NCI-H1694 (cell line): ENCODE measurements at places on chromosomes 6 and 20.

DNA sequence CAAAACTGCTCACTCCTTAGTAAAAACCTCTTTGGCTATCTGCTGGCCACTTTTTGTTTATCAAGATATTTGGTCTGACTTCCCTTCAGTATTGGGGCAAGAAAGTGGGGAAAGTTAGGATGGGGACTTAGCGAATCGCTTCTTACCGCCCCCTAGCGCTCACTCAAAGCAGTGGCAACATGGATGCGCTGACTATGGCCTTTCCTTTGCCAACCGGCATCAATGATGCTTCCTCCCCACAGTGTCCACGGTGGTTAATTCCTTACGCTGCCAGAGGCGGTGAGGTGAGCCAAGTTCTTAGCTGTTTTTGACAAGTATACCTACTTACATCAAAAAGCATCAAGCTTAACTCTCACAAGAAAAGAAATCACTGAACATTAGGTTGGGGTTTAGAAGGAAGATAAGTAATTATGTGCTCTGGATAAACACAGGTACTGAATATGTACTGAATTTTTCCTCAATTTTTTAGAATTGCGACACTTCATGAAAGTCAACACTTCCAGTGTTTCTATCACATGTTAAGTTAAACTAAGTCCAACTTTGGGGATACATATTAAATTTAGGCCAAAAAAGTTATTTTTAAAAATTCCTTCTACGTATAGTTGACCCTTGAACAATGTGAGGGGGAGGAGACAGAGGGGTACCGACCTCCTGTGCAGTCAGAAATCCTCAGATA, 86.7 kb downstream of the GMDS start:
- DNase-seq: no peak

- DNase-seq: no peak
Measured at GRCh38 chr6:12361042-12361765, 71.0 kb downstream of the EDN1 start.

- no peak for DNase-seq
Measured at GRCh38 chr6:25404091-25404490, 124.9 kb downstream of the CARMIL1 start.

DNA sequence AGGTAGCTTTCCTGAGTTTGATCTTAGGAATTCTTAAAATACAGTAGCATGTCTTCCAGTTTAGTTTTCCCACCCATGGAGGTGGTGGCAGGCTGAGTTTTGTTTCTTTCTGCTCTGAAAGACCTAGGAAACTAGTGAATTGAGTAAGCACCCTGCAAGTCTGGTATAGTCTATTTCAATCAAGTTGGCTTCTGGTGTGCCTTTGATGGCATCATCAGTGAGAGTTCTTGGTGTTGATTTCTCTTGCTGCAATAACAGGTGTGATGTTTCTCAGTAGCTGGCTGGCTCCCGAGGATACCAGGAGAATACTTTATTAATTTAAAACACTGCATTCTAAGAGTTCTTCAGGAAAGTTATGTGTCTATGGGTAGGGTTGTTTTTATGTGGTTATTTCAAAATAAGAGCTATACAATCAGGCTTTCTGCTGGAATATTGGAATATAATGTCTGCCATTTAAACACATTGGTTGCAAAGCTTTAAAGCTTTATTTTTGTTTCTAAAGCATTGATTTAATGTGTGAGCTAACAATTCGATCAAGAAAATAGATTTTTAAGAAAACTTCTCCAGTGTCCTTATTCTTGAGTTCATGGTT, 19.0 kb downstream of the VAPB start:
- DNase-seq: no peak

DNA sequence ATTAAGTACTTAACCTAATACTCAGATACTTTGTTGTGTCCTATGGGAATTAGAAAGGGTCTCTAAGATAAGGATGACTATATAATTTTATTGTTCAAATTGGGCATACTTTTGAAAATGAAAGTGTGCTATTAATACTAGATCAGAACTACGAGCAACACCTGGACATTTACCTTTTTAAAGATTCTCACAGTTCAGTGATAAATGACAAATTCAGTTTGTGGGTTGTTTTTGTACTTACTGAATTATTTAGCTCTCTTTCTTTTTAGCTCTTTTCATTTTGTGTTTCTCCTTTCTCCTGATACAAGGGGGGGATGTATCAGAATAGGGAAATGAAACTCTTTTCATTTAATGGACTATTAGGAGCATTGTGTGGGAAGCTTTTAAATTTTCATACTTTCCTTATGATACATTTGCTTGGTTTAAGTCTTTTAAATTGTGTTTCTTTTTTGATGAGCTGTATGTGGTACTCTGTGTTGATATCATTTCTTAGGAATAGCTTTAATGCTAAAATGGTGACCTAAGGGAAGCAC, 47.5 kb downstream of the PHF3 start:
- no peak for DNase-seq

DNA sequence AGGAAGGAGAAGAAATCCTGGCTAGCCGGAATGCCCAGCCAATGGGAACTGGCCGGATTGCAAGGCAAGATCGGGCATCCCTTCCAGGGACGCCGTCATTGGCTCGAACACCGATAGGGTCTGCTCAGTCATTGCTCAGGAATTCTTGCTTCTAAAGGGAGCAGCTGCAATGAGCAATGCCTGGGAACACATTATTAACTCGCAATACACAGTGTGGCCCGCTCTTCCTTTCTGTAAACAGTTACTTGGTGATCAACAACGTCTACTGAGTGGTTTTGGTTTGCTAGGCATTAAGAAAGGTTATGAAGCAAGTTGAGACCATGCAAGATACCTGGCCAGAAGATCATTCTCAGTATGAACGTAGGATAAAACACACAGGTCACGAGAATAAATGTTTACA, 165.4 kb upstream of the CITED2 start:
- DNase-seq: no peak

GRCh38 chr6:147400968-147401367, 107.5 kb upstream of the SAMD5 start:
- DNase-seq: no peak

GRCh38 chr6:124780623-124781022, 181.6 kb upstream of the RNF217 start:
- no peak for DNase-seq

- DNase-seq: peak; percentile 79
Measured at GRCh38 chr6:112180095-112180820, 74.1 kb downstream of the LAMA4 start.

- DNase-seq: no peak
Measured at GRCh38 chr6:83917001-83917400, 57.5 kb downstream of the CYB5R4 start.

- no peak for DNase-seq
Measured at GRCh38 chr6:132465530-132466485, 47.1 kb downstream of the STX7 start.

DNA sequence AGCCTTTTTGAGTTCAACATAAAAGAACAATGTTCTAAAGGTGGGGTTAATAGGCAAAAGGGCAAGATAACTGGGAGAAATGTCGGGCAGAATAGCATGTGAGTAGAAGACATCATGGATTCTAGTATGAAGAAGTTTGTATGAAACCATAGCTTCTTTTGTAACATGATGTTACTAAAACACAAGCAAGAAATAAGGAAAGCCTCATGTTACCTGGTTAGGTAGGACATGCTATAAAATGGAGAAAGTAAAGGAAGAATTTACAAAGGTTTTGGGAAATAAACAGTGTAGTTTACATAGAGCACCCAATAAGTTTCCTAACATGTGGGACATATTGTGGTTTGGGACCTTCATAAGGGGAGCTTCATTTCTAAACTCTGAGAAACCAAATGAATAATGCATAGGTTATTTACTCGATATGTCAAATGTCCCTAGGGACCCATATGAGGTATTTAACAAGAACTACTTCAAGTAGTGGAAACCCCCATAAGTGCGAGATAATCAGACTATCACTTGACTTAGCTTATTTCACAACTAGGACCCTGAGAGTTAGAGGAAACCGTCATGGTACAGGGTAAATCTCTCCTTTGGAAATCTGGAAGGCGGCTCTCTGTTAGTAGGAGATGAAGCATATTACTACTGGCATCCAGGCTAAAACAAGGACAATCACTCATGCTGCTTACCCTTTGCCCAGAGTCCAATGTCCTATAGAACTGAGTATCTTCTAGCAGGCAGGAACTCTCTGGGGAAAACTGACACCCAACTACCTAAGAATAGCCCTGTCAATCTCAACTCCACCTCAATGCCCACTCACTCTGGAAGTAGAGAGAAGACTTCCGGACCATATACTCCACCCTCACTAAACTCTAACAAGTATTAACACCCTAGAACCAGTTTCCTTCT, 57.5 kb downstream of the ILRUN start:
- no peak for DNase-seq

DNA sequence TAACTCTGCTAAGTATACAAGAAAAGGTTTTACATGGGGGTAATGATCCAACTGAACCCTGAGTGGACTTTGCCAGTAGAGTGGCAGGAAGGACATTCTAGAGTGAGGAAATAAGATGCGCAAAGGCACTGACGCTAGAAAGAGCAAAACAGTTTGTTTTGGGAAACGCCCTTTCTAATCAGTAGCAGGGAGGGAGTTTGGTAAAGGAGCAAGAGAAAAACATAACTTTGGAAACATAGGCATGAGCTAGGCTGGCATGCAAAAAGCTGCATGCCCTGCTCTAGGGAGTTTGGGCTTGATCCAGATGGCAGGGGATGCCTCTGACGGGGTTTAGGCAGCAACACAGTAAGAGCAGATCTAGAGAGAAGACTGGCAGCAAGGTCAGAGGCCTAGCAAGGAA, 135.2 kb downstream of the DST start:
- no peak for DNase-seq

- DNase-seq: no peak
Measured at GRCh38 chr20:2745060-2745910, 52.7 kb downstream of the EBF4 start.

- DNase-seq: no peak
Measured at GRCh38 chr6:13710552-13711323, 897 bp downstream of the RANBP9 start.

GRCh38 chr6:33017694-33018353, 8.4 kb upstream of the HLA-DOA start:
- DNase-seq: no peak

GRCh38 chr6:38032797-38033196, 213.3 kb downstream of the ZFAND3 start:
- DNase-seq: no peak

GRCh38 chr6:28789553-28790083, 134.2 kb downstream of the TRIM27 start:
- peak; percentile 61 for DNase-seq

DNA sequence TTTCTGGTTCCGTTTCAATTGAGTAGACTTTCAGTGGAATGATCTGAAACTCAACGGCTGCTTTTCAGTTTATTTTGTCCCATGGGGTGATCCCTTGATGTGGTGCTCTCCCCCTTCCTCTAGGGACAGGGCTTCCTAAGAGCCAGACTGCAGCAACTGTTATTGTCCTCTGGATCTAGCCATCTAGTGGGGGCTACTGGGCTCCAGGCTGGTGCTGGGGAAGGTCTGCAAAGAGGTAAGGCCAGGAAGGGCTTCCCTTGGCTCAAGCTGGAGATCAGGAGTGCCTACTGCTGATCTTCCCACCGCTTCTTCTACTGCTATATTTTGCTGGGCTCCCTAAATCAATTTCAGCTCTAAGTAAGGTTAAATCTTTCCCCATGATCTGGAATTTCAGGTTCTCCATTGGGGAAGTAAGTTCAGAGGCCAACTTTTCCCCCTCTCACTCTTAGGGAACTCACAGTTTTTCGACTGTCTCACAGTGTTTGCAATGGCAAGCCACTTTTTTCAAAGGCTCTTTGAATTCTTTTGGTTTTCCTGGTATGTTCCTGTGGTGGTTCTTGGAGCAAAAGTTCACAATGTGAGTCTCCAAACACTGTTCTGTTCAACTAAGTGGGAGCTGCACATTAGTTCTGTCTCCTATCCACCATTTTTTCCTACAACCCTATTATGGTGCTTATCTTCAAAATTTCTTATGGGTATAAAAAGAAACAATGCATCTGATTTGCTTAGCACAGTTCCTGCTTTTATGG, 286.2 kb upstream of the EXOC2 start:
- DNase-seq: no peak

DNA sequence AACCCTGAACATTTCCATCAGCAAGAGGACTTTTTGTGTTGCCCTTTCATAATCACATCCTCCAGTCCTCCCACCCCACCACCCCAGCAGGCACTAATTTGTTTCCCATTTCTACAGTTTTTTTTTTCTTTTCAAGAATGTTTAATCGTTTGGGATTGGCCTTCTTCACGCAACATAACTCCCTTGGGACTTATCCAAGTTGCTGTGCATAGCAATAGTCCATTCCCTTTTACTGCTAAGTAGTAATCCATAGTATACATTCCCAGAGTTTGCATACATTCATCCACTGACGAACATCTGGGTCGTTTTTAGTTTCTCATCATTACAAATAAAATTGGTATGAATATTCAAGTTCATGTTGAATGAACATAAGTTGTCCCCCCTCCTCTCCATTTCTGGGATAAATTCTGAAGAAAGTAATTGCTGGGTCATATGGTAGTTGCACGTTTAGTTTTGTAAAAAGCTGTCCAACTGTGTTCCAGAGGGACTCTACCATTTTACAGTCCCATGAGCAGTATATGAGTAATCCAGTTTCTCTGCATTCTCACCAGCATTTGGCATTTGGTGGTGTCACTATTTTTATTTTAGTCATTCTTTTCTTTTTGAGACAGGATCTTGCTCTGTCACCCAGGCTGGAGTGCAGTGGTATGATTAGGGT, 90.8 kb downstream of the DOK5 start:
- DNase-seq: no peak

- no peak for DNase-seq
Measured at GRCh38 chr6:37550191-37550831, 50.6 kb upstream of the CCDC167 start.

- no peak for DNase-seq
Measured at GRCh38 chr6:30763618-30764489, 19.5 kb upstream of the IER3 start.

DNA sequence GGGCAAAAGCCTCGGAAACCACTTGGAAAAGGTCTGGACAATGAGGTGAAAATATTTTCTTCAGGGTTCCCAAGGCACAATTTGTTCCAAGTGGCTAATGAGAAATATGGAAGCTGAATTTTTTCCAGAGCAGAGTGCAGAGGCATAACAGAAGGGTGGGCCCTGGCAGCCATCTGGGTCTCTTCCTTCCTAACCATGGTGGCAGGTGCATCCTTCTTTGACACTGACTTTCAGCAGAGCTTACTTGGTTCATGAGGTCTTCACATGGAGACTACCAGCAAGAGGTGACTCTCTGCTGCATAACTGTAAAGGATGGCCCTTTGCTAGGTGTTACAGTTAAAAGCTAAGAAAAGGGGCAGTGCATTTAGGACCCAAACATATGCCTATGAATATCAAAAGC, 522.9 kb downstream of the KIF16B start:
- no peak for DNase-seq

GRCh38 chr6:29602564-29603361, 17.8 kb downstream of the OR2H2 start:
- no peak for DNase-seq

- no peak for DNase-seq
Measured at GRCh38 chr6:144055121-144055931, 40.0 kb downstream of the SF3B5 start.
